RWPE1 (cell line): ENCODE measurements at places on chromosomes 6 and 20.

GRCh38 chr20:60490217-60491050 is 532.2 kb downstream of the CDH26 start:
- DNase-seq, result no peak

DNA sequence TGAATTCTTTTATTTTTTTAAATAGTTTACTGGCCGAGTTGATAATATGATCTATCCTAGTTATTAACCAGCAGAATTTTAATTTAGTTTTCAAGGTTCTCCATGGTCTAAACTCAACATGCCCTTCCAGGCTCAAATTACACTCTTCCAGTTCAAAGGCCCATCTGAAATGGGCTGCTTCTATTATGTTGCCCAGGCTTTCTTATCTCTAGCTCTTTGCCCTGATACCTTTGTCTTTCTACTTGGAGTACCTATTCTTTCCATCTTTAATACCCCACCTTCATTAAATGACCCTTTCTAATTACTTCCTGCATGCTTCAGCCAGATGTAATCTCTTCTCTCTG is 541.2 kb upstream of the FLRT3 start:
- DNase-seq, result no peak

DNA sequence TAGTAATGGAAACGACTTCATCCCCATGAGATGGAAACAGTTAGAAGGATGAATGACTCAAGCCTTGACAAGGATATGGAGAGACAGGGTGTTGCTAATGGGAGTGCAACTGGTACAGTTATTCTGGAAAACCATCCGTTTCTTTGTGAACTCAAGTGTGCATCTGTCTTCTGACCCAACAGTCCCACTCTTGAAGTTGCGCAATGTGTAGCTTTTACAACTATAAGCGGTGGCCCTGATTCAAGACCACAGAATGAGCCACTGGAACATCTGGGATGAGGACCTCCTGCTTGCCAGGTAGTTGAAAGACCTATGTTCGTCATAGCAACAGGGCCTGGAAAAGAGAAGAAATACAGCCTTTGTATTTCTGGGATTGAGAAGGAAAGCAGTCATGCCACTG is 115.8 kb upstream of the GMDS start:
- no peak for DNase-seq

GRCh38 chr6:112665114-112665513 is 318.0 kb downstream of the RFPL4B start:
- DNase-seq, result no peak

- no peak for DNase-seq
These were observed 160.2 kb downstream of the MRPL14 start for GRCh38 chr6:43966853-43967718.
